ENCODE measurements at places on chromosomes 1 and 21.

DNA sequence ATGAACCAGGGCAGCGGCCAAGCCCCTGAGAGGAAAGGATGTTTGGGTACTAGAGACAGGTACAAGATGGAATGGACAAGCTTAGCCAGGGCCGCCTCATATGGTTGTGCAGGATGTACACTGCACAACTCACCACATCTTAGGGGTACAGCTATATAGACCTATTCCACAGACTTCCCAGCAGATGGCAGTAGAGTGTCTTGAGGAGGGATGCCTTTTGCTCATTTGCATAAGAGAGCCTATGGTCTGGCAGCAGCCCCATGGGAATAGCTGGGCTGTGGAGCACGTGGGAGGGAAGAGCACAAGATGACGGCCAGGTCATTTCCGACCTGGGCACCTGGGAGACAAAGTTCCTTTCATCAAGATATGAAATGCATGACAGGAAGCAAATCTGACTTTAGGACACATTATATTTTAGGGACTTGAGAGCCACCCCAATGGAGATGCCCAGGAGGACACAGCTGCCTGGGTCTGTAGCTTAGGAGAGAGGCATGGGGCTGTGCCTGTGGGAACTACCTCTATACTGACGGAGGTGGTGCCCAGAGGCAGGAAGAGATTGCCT lies 215.5 kb downstream of the KCNJ6 start:
- DNase-seq, result peak; percentile 84

DNA sequence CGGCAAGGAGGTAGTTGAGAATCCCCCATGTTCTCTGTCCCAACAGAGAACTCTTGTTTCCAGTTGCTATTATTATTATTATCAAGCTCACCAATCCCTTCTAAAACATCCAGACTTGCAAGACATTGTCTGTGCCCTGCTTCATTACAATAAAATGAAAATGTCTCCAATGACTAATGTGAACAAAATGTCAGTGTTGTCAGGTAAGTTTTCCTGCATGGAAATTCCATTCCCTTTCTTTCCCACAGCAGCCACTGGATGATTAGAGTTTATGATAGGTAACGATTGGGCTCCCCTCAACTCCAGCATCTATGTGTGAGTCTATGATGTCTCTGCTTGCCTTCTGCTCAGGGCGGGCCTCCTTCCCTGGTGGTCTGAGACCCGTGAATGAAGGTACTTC lies 8.9 kb upstream of the DYRK1A start:
- DNase-seq, result no peak

DNA sequence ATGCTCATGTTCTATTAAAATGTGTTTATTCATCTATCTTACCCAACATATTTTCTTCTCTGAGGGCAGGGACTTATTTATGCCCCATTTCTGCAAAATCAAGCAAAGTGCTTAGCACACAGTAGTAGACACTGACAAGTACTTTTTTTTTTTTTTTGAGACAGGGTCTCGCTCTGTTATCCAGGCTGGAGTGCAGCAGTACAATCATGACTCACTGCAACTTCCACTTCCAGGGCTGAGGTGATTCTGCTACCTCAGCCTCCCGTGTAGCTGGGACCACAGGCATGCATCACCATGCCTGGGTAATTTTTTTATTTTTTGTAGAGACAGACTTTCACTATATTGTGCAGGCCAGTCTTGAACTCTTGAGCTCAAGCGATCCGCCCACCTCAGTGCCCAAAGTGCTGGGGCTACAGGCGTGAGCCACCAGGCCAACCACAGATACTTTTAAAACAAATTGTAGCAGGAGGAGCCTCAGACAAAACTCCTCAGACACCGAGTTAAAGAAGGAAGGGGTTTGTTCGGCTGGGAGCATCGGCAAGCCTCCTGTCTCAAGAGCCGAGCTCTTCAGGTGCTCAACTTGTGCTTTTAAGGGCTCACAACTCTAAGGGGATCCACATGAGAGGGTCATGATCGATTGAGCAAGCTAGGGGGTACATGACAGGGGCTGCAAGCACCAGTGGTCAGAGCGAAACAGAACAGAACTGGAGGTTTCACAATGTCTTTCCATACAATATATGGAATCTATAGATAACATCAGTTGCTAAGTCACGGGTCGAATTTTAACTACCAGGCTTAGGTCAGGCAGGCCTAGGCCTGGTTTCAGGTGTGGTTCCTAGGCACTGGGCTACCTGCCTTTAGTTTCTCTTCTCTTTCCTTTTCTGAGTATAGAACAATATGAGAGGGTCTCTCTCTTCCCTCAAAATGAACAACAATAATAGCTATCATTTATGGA lies 5.7 kb upstream of the TMEM167B start:
- DNase-seq, result peak; percentile 47

DNA sequence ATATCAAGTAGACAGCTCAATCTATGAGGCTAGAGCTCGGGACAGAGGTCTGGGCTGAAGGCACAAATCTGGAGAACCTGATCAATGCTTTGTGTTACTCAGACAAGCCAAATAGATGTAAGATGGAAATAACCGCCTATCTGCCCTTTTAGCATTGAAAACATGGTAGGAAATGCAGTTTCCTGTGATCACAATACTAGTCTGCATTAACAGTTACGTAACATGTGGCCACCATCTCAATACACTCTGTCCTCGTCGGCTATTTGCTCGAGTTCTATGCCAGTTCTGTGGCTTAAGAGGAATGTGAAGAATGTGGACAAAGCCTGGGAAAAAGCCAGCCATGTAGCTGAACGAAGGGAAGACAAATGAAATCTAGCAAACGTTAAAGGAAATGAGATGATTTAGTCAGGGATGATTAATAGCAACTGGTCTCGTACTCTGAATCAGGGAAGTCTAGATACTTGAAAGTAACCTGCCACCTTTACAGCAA lies 73.3 kb downstream of the HSF2BP start:
- DNase-seq, result peak; percentile 98

DNA sequence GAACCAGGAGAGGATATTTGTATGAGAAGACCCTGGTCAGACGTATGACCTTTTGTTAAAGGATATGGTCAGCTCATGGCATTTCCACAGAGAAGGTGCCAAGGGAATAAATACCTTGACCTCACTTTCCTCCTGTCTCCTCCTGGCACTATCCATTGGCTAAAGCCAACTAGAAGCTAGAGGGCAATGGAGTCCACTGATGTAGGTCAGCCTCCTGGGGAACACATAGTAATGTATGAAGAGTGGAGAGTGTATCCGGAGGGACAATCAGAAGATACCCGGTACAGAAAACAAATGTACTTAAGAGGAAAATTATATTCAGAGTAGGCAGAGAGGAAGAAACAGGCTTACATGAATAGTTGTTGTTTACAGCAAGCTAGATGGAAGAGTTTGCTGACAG lies 698 bp upstream of the NTMT2 start:
- DNase-seq, result no peak

- DNase-seq, result no peak
These were observed 6.0 kb downstream of the TOR1AIP1 start for GRCh38 chr1:179888071-179888470.

GRCh38 chr1:172401892-172402291 lies 18.6 kb upstream of the C1orf105 start:
- no peak for DNase-seq

DNA sequence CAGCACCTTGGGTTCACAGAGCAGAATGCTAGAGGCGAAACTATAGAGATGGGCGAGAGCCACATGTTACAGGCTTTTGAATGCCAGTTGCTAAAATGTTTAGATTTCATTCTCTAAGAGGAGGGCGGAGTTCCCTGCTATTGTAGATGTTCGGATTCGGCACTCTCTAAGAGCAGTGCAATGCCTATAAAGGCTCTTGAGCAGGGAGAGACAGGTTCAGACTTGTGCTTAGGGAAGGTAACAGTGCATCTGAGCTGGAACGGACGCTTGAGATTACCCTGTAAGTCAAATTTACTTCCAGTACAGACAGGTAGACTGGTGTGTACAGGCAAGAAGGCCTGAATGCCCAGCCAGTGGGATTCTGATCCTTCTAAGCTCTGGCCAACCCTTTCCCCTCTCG lies 15.3 kb downstream of the LURAP1 start:
- no peak for DNase-seq

GRCh38 chr21:31173881-31174555 lies 135.7 kb upstream of the KRTAP19-8 start:
- no peak for DNase-seq

GRCh38 chr1:96060621-96061020 lies 661.0 kb upstream of the PTBP2 start:
- DNase-seq, result no peak

DNA sequence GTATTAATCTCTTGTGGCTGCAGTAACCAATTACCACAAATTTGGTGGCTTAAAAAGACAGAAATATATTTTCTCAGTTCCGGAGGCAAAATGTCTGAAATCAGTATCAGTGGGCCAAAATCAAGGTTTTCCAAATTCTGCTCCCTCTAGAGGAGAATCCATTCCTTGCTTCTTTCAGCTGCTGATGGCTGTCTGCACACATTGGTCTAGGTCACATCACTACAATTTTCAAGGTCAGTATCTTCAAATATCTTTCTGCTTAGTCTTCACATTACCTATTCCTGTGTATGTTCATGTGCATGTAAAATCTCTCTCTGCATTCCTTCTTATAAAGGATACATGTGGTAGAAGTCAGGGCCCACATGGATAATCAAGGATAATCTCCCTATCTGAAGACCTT lies 999.4 kb downstream of the KCNT2 start:
- DNase-seq, result no peak

DNA sequence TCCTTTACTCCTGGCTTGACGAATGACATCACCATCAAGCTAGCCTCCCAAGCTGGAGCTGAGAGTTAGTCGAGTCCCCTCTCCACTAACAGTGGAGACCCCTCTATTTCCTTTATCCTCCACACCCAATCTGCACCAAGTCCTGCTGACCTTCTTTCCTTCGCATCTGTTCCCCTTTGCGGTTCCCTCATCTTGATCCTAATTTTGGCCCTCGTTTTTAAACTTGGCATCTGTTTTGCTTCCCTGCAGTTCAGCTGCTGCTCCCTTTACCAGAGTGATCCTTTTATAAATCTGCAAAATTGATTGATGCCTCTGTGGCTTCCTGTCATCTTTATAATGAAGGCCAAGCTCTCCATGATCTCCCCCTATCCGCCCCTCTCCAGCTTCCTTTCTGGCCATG lies 49.0 kb upstream of the TSPAN2 start:
- no peak for DNase-seq

DNA sequence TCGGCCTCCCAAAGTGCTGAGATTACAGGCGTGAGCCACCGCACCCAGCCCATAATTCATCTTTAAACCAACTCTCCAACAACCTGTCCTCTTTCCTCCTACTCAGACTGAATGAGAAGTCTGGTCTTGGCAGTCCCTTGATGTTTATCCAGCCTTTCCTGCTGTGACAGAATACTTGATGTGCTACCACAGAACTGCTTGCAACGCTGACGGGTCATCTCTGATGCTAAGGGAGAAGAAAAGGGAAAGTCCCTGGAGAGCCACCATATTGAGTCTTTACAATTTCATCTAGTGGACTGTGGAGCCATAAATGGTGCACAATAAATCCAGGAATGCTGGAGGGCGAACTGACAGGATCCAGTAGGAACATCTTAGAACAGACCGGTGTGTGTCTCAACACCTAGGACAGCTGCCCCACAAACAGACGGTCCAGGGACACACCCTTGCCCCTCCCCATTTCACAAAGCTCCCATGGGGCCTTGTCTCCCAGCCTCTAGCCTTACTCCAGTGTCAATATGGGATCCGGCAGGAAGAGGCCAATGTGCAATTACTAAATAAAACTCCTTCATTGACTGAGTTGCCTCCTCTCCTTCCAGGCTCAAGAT lies 30.7 kb downstream of the JAK1 start:
- no peak for DNase-seq

DNA sequence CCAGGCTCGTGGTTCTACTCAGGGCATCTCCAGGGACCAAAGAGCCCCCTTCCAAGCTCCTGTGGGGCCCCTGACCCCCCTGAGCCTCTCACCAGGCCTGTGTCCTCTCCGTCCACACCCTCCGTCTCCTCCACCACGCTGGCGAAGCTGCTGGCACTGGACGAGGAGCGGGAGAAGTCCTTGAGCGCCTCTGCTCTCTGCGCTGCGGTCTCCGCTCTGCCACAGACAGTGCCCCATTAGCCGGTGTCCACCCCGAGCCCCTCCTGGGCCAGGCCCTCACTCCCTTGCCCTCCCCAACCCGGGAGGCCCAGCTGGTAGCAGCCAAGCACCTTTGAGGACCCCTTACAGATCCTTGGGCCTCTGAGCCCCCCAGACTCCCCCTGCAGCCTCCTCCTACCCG lies 69.8 kb downstream of the RAP1GAP start:
- DNase-seq, result no peak

- no peak for DNase-seq
These were observed 72.4 kb upstream of the IFNAR2 start for GRCh38 chr21:33157303-33157702.

DNA sequence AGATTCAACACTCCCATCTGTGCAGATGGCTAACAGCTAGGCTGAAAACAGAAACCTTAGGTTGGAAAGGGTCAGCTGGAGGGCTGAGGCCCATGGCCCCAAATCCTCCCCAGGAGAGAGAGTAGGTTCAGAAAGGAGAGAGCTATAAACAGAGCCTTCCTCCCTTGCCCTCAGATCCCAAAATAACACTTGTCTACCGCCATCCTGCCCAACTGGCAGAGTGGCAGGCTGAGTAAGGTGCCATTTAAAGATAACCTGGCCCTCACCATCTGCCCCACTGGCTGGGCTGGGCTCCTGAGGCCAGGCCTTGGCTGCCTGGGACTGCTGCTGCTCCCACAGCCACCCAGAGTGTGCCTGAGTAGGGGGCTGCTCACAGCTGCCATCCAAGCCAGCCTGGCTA lies 4.3 kb upstream of the SHISA4 start:
- DNase-seq, result no peak

DNA sequence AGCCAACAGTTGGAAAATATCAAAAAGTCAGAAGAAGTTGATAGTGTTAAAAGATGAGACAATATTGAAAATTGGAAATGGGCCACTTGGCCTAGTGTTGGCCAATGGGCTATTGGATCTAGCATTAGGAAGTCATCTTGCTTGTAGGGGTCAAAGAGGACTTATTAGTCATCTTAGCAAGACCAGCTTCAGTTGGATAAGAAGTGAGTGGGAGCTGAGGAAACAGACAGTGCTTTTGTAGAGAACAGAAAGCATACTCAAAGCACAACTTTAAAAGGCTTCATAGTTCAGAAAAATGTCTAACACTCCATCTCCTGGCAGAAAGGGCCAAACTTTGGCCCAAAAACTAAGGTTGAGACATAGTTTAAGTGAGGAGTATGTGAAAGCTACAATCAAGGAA lies 139.9 kb upstream of the PKN2 start:
- DNase-seq, result no peak

DNA sequence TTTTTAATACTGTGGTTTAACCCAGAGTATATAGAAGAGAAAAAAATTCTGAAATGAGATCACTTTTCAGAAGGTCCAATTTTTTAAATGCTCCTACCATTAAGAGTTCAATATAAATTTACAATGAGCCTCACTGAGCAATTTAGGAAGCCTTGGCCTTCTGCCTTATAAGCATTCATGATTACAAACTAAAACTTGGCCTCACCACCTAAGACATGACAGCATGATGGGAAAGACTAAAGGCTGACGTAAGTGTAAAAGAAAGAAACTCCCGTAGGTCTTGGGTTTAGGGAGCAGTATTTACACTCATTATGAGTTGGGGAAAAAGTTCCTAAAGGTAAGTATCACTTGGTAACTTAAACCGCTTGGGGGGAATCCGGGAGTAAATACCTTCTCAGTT lies 70.7 kb upstream of the ESRRG start:
- no peak for DNase-seq

All from IMR-90 (cell line).